Activated CD4-positive, alpha-beta T cell treated with anti-CD3 and anti-CD28 coated beads for 36 hours (primary cell): ENCODE measurements at places on chromosomes 7 and 10. TPM values are rescaled to one million over a fixed set of nuclear protein-coding genes. Genes with fewer than 3 reads are reported as not detected.

DNA sequence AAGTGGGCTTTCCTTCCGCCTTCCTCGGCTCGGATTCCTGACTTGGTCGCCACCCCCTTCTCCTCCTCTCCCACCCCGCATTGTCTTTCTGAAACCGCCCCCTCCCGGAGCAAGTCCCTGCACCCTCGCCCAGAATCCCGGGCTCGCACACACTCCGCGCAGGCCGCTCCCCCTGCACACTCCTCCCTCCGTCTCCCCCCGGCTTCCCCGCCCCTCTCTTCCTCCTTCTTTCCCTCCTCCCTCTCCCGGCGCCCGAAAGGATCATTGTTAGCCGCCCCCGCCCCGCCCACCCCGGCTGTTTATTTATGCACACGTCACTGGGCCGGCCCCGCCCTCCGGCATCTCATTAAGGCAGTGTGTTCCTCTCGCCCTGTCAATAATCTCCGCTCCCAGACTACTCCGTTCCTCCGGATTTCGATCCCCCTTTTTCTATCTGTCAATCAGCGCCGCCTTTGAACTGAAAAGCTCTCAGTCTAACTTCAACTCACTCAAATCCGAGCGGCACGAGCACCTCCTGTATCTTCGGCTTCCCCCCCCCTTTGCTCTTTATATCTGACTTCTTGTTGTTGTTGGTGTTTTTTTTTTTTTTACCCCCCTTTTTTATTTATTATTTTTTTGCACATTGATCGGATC is at the start of gene TCF7L2:
TSS of gene TCF7L2 (plus strand) at position 373 of the 633 bp plus-strand sequence. CDS start 510 bp downstream, outside the sequence.
- peak; percentile 58 for DNase-seq

DNA sequence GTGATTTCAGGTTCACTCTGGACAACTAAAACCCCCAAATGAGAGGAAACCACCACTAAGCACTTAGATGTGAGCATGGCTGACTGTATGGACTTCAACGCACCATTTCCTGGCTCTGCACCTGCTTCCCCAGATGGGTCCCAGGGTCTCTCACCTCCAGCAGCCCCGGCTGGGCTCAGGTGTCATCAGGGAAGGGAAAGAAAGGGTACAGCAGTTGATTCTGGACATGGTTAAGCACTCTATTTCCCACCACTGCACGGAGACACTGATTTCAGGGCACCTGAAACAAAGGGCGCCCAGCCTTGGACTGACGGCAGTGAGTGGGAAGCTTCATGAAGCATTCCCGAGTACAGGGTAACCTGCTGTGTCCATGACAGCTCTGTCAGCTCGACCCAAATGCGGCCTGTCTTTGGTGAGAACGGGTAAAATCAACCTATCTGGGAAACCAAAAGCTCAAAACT is 19.0 kb downstream of the FAM53B start:
- no peak for DNase-seq

DNA sequence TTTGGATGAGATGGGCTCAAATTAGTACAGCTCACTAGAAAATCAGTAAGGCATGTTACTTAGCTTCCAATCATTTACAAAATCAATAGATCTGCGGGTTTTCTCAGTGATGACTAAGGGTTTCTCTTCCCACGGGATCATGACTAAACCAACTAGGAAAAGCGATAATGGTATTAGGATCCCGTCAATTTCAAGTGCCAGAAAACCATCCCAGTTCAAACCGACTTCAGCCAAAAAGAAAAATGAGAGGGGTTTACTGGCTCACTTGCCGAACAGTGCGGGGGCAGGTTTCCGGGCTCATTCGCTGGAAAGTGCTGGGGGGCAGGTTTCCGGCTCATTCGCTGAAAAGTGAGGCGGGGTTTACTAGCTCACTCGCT is 62.1 kb upstream of the LYZL2 start:
- no peak for DNase-seq

- DNase-seq, result peak; percentile 71
These were observed 210.4 kb upstream of the ADO start for GRCh38 chr10:62594093-62594520.

GRCh38 chr7:19362099-19362498 is 216.9 kb upstream of the FERD3L start:
- DNase-seq, result no peak

- DNase-seq, result no peak
These were observed 18.4 kb downstream of the NKX2-3 start for GRCh38 chr10:99551158-99551557.

DNA sequence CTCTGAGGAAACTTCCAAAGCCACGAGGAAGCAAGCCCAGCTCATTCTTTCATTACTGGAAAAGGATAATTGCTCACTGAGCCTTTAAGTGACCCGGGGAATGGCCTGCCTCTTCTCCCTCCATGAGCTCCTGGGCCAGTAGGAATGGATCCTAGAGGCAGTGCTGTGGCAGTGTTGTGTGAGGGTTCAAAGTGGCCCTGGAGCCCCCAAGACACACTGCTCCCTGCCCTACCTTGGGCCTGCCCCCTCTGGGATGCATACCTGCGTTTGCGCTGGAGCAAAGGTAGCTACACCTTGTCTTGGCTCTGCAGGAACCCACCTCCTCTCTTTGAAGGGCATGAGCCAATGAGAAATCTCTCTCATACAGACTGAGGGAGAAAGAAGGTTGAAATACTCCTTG is 115.8 kb upstream of the ANLN start:
- DNase-seq, result no peak

GRCh38 chr7:131501930-131502685 is 54.3 kb downstream of the PODXL start:
- DNase-seq, result no peak

- no peak for DNase-seq
These were observed 475.3 kb upstream of the AUTS2 start for GRCh38 chr7:69122953-69123352.

DNA sequence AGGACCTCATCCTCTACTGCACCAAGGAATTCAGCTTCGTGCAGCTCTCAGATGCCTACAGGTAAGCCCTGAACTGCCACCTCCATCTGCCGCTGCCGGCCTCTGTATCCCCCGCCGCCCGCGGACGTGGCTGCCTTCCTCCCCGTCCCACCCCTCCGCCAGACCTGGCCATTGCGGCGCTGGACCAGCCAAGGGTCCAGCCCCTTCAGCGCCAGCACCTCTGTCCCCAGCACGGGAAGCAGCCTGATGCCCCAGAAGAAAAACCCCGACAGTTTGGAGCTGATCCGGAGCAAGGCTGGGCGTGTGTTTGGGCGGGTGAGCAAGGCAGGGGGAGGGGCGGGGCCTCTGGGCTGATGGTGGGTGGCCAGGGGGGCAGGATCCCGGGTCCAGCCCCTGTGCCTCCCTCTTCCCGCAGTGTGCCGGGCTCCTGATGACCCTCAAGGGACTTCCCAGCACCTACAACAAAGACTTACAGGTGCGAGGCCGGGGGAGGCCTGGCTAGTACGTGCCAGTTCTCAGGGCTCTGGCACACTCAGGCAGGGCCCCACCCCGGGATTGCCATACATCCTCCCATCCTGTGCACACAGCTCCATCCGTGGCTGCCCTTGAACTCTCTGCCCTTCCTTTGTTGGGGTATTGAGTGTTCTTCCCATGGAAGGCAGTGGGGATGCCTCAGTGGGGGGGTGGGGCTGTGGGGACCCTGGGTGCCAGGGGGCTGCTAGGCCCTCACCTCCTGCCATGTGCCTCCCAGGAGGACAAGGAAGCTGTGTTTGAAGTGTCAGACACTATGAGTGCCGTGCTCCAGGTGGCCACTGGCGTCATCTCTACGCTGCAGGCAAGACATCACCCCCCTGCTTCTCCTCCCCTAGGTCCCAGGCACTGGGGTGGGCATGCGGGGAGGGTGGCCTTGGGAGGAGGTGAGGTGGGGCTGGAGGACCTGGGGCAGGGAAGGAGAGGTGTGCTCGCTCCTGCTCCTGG is 13.5 kb downstream of the ASL start:
- no peak for DNase-seq

GRCh38 chr10:25815236-25815635 is 118.8 kb upstream of the MYO3A start:
- no peak for DNase-seq

GRCh38 chr10:16909271-16909767 is 92.1 kb upstream of the RSU1 start:
- no peak for DNase-seq

Gene KCND2
- not detected for total RNA-seq

Gene STAMBPL1
- 36.6 TPM for total RNA-seq

Gene STAM
- total RNA-seq, result 17.9 TPM

Gene CYP2C9
- not detected for total RNA-seq

Gene POLL
- total RNA-seq, result 31.4 TPM

Gene PNLIPRP1
- total RNA-seq, result not detected
